ENCODE measurements at places on chromosomes 11 and 22.
A peak's percentile ranks its signal among the peaks of the same experiment; 100 is the strongest.

DNA sequence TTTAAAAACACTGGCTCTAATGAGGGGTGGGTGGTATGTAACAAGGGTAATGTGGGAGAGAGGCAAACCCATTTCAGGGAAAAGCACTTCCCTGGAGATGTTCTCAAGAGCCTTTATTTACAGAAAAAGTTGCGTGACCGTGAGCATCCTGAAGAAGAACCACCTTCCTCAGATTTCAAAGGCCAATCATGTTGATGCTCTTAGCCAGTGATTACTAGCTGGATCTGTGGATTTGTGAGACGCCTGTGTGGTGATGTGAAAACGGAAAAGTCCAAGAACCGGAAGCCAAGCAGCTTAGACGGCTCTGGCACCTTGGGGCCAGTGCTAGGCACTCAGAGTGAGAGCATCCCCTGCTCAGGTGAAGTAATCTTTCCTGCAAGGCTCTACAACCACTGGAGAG lies 12.6 kb upstream of the UBASH3B start:
- no peak for DNase-seq

GRCh38 chr11:73262851-73263495 lies 9.2 kb upstream of the P2RY6 start:
- no peak for DNase-seq

DNA sequence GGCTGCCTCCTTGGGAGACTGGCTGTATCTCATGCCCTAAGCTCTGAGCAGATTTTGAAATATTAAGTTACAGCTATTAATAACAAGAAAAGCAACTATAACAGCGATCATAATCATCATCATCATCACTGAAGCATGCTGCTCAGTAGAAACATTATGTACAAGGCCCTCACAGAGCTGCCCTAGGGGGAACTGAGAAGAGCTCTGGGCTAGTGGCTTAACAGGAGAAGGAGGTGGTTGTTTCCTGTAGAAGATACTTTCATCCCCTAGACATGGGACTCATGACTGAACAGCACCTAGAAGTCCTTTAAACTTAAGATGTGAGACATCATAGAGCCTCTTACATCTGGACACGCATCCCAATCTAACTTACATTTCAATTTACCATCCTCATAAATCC lies 332.8 kb upstream of the PLET1 start:
- DNase-seq, result no peak

DNA sequence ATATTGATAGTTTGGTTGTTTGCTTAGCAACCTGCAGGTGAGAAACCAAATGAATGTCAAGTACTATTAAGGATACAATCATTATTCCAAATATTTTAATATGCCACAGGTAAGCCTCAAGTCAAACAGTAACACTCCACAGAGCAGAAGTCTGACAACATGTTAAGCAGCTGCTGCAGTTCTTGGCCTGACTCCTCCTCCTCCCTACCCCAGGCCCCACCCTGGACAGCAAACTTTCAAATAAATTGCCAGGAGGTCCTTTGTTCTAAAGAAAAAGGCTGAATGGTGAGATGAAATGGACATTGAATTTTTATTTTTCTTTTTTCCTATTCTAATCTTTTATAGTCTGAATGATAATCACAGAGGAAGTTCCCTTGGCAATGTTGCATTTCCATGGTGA lies 260.0 kb upstream of the POU2AF2 start:
- no peak for DNase-seq

DNA sequence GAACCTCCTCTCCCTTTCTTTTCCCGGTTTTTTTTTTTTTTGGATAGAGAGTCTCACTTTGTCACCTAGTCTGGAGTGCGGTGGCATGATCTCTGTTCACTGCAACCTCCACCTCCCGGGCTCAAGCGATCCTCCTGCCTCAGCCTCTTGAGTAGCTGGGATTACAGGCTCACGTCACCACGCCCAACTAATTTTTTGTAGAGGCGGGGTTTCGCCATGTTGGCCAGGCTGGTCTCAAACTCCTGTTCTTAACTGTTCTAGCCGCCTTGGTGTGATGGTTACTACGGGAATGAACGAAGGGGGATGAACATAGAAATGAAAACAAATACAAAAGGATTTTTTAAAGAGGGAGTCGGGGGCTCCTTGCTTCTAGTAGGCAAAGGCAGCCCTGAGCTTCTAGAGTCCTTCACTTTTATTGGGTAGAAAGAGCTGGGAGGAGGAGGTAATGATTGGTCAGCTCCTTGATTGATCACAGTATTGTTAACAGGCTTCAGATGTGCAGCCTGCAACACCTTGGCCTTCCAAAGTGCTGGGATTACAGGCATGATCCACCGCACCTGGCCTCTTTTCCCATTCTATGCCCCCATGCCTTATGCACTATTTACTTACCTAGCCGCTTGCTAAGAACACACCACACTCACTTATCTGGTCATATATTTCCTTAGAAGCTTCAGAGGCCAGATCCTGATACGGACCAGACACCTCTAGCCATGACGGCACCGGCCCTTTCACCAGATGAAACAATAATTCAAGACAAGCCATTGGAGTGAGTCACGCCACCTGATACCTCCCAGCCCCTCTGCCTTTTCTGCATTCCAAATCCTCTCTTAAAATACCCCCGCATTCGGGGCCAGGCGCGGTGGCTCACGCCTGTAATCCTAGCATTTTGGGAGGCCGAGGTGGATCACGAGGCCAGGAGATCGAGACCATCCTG lies 20.7 kb downstream of the SUSD2 start:
- no peak for DNase-seq

- no peak for DNase-seq
These were observed 9.7 kb downstream of the ADAMTS8 start for GRCh38 chr11:130418756-130419155.

- no peak for DNase-seq
These were observed 51.6 kb upstream of the LINC01488 start for GRCh38 chr11:69429716-69430491.

DNA sequence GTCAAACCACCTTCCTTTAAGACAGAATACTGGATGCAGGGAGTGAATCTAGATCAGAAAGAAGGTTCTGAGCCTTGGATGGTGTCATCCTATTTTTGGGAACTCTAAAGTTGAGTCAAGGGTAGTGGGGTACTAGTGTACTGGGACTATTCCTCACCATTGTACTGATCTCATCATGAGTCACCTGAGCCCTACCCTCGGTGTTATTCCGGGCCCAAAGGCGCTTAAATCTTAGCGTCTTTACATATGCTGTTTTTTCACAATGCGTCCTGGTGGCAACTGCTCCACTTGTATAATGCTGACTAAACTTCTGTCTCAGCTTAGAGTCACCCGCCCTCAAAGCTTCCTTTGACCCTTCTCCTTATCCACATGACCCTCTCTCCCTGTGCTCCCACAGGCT lies 25.3 kb upstream of the PATE1 start:
- DNase-seq, result no peak

DNA sequence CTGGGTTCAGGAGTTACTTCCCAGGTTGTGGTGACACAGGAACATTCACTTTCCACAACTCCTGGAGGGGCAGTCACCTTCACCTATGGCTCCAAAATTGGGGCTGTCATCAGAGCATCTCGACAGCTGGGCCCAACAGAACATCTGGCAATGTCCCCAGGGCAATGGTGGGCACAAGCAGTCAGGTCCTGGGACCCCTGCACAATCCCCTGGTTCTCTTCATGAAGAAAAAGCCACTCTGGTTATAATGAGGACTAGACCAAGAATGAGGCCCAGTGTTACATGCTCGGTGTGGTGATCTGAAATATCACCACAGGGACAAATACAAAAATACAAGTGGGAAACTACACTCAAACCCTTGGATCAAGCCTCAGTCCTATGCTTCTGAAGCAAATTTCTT lies 89.0 kb upstream of the VPREB1 start:
- no peak for DNase-seq

- no peak for DNase-seq
These were observed 19.6 kb downstream of the FGF3 start for GRCh38 chr11:69799582-69799981.

- no peak for DNase-seq
These were observed 3.9 kb downstream of the CREB3L1 start for GRCh38 chr11:46281371-46281831.

GRCh38 chr11:122853971-122854446 lies 15.7 kb downstream of the CRTAM start:
- DNase-seq, result peak; percentile 16

DNA sequence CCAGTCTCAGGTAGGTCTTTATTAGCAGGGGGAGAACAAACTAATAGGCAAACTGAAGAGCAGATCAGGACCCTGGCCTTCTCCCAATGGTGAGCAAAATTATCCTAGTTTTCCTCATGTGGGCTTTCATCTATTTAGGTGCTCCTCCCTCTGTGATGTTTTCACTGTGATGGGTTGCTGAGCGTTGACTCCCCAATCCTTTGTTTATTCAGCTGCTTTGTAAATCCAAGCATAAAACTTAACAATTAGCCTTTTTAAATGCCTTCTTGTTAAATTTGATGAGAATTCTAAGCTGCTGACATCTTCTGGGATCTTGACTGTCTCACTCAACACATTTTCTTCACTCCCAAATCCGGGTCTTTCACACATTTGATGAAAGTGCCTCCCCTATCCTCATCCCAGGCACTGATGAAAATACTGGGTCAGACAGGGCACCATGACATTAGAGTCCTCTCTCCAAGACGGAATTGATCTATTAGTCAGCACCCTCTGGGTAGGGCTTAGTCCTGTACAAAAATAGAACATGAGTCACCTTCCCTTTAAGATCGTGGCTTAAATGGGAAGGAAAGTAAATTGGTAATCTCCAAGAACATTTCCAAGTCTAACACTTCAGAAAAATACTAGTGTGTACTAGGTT lies 199.3 kb upstream of the ISX start:
- DNase-seq, result no peak

- DNase-seq, result no peak
These were observed 41.6 kb downstream of the AHNAK start for GRCh38 chr11:62505059-62505439.

GRCh38 chr11:19844806-19845205 lies 132.2 kb downstream of the NAV2 start:
- DNase-seq, result no peak

DNA sequence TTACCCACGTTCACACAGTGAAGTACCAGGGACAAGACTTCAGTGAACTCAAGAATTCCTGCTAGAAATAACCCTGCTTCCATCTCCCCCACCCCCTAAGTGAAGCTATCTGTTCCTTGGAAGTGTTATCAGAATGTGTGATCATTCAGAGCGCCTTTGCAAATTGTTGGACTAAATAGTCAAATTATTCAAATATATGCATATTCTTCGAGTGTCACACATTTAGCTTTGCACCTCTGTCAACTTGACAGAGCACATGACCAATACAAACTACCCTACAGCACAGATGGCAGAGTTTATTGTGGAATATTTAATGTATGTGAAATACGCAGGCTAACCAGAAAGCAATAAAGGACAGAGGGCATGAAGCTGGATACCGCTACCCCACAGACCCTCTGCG lies 2.6 kb upstream of the BDNF start:
- no peak for DNase-seq

DNA sequence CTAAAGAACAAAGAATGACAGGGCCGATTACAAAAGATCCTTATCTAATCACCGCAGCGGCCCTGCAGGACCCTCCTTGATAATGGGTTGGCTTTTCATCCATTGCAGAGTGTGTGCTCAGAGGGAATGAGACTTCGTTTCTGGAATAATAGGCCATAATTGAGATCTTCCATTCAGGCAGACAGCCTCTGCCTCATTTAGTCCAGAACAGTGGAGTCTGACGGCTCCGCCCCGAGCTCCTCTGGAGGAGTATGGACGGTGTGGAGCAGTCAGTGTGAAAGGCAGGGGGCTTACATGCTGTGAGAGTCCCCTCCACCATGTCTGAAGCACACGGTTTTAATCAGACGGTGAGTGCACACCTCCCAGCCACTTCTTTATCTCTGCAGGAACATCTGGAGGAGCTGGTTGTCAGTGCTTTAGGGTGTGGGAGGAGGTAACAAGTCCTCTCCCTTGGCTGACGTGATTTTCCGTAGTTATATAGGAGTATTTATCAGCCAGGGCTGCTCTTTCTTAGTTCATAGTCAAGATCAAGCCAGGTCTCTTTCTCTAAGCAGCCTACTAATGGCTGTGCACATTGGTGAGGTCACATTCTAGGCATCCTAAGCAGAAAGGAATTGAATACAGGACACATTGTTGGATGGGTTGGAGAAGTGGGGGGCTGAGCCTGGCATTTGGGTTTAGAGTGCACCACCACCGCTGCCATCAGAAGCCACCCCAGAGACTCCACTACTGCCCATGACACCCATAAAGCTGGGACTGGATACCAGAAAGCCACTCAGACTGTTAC lies 1477.9 kb downstream of the TBC1D22A start:
- DNase-seq, result no peak

DNA sequence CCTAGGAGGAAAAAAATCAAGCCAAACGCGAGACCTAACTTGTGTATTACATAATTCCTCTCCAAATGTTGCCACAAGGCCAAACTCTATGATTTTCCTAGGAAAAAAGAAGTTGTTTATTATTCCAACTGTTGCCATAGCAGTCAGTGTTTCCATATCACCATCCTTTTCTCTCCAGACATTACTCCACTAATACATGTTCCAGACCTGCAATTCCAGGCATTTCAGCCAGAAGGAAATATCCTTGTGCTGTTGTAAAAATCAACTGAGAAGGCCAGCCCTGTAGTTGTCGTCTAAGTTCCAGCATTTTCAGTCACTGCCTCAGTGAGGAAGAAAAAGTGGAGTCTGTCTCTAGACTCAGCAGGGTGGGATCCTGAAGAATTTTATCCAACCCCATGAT lies 33.1 kb upstream of the PAMR1 start:
- no peak for DNase-seq

DNA sequence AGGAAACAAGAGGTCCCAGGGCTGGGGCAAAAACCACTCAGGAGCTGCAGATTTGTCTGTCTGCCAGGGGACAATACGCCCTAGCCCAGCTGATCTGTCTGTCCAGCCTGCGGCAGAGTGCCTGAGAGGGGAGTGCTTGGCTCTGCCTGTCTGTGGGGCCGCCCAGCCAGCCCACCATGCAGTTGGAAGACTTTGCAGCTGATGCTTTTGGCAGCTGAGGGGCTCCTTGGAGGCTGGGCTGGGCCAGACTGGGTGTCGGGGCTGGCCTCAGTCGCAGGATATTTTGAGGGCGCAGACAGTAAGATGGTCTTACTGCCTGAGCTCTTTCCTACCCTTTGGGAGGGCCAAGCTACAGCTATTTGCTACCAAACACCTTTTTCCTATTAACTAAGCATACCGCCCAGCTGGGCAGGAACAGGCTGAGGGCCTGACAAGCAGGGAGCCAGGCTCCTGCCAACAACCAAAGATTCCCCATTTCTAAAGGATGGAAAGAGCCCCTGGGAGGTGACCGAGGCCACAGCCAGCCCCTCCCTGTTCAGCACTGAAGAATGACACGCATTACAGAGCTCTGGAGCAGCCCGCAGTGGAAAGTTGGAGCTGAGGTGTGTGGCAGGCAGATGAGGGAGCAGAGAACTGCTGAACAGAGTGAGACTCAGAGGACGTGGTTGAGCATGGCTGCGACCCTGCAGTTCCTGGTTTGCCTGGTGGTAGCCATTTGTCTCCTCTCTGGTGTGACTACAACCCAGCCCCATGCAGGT lies at the start of gene FAM180B:
FAM180B (plus strand) TSS at position 581 of the 758 bp plus-strand sequence; CDS start at position 672, 91 bp downstream.
- no peak for DNase-seq

DNA sequence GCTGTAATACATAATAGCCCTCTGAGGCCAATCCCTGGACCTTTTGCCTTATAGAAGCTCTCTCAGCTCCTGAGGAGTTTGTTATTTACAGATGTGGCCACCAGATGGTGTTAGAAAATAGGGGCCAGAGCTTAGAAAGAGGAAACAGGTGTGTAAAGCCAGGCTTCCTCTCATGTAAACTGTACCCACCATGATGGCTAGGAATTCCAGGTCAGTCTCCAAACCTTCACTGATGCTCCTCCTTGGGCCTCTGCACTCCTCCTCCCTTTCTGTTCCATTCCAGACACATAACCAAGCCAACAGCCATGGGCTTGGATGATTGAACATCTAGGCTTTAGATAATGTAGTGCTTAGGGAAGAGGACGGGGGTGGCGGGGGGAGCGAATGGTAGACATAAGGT lies 39.7 kb downstream of the USP35 start:
- DNase-seq, result no peak

All from stimulated activated CD4-positive, alpha-beta T cell treated with anti-CD3 and anti-CD28 coated beads, Interleukin-12 subunit alpha, Interleukin-12 subunit beta, amount 100 ng/mL, for 24 hours (primary cell).